ENCODE measurements at places on chromosomes 5 and 9.

GRCh38 chr5:9263656-9264055 is 282.2 kb downstream of the SEMA5A start:
- no peak for DNase-seq

DNA sequence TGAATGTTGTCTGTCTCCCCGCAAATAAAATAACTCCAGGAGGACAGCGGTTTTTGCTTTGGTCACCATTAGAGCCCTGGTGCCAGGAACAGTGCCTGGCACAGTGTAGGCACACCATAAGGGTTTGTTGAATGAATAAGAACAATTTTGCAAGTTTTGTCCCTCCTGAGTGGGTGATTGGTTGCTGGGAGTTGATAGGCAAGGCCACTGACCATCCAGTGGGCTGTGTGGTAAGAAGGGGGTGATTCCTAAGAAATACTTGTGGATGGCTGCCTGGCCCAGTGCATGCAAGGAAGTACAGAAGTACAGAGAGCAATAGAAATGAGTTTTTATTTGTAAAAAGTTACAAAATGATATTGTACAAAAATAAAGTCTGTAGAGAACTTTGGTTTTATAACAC is 27.5 kb downstream of the GDNF start:
- DNase-seq = peak; percentile 40

DNA sequence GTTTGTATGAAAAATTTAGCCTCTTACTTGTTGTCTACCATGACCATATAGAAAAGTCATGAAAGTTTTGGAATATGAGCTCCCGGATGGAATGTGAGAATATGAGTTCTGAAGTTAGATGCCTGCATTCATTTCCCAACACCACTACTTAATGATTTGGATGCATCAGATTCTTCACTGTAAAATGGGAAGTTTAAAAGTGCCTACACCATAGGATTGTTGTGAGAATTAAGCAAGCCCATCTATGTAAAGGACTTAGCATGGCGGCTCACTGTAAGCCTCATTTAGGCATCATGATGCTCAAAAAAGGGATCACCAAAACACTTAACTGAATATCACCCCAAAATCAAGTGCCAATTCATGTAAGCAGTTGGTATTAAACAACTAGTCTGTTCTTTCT is 177.3 kb downstream of the RAB3C start:
- DNase-seq = no peak

DNA sequence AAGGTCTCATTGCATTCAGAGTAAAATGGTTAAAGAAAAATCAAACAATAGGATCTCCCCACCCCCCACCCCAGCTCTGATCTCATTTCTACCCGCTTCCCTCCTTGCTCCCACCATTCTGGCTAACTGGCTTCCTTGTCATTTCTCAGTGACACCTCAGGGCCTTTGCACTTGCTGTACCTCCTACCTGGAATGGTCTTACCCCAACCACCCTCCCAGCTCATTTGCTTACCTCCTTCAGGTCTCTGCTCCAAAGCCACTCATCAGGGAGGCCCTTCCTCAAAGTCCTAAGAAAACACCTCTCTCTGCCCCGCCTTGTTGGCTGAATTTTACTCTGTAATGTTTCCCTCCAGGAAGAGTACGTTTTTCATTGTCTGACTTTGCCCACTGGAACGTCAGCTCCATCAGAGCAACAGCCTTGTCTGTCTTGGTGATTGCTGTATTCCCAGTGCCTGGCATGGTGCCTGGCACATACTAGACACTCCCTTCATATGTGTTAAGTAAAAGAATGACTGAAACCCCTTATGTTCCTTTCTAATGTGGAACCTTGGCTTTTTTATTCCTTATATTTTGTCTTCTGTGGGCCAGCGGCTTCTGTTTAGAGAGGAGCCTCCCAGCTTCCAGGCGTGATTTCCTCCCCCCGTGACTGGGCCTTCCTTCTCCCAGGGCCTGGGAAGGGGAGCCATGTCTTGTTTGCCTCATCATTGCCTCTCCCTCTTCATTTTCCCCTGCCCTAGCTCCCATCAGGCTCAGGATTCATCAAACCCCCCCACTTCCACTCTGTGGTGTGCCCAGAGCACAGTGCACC is 26.9 kb downstream of the NEURL1B start:
- DNase-seq = no peak

DNA sequence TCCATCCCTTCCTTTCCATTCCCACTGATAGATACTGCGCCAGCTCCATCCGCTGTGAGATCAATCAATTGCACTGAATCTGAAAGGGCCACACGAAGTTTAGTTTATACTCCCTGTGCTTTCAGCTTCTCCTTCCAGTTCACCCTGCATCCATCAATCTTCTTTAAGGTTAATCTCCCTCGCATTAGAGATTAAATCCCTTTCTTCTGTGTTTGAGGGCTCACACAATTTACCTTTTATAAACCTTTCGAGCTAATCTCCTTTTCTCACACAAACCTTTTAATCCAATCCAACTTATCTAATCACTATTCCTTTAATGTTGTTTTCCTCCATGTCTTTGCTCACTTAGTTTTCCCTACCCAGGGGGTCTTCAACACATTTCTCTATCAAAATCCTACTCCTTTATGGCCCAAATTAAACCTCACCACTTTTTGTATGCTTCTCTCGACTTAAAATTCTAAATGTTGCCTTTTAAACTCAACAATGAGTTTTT is 64.6 kb upstream of the HAPLN1 start:
- no peak for DNase-seq

DNA sequence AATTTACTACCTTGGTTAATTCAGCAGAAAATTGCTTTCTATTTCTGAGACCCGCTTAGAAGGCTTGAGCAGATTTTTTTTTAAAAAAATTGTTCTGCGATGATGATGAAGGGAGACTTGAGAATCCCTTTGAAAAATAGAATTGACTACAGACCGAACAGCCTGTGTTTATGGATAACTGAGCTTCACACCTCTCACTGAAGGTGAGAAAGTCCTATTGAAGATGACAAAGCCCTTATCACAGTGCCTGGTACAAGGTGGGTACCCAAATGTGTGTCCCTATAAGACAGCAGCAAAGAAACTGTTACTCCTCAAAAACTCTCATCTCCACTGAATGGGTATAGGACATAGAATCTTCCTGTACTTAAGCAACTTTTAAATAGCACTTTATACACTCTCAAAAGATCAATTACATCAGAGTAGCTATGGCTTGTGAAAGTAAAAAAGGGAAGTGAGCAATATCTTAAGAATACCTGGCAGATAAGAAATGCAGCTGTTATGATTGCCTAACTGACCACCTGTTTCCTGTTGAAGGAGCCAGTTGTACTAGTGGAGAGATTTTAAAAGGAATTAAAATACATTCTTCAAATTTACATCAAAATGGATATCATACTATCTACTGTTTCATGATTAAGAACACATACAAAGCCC is 419.7 kb downstream of the CHSY3 start:
- DNase-seq = peak; percentile 4

DNA sequence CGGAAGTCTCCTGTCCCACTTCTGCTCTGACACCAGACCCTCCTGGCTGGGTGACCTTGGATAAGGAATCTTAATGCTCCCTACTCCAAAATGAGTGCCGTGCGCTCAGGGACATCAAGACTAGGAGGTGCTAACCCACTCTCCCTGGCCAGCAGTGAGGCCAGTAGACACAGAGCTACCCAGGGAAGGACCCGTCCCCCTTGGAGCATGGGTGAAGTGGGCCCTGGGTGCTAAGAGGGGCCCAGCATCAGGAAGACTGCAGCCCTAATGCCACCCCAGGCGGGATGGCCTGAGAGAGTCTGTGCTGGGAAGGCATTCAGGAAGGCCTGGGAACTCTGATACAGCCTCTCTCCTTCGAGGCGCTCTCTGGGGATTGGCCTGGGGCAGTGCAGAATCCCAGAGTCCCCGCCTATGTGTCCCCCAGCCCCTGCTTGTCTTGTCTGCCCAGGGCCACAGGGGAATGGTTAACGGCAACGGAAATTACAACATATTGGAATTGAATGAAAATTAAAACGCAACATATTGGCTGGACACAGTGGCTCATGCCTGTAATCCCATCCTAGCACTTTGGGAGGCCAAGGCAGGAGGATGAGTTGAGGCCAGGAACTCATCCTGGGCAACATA is 29.7 kb upstream of the RNU6ATAC start:
- no peak for DNase-seq

All from ELR (cell line).